NCI-H2029 treated with DMSO at 0.1 percent for 48 hours (cell line): ENCODE measurements at places on chromosomes 6 and 20.

DNA sequence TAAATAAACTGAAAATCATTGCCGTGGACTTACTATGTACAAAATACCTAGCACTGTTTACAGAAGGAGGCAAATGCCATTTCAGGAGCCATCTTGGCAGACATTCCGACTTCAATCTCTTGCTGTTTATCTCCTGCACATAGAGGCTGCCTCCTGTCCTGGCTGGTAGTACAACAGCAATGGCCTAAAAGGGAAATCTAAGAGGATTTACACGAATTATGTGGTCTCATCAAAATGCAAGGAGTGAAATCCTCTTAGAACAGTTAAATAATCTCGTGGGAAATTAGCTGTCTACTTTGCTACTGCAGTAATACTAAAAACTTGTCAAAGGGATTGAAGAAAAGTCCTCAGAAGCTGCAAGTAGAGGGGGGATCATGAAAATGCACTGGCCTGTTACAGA is 82.2 kb upstream of the SLC2A12 start:
- no peak for DNase-seq

DNA sequence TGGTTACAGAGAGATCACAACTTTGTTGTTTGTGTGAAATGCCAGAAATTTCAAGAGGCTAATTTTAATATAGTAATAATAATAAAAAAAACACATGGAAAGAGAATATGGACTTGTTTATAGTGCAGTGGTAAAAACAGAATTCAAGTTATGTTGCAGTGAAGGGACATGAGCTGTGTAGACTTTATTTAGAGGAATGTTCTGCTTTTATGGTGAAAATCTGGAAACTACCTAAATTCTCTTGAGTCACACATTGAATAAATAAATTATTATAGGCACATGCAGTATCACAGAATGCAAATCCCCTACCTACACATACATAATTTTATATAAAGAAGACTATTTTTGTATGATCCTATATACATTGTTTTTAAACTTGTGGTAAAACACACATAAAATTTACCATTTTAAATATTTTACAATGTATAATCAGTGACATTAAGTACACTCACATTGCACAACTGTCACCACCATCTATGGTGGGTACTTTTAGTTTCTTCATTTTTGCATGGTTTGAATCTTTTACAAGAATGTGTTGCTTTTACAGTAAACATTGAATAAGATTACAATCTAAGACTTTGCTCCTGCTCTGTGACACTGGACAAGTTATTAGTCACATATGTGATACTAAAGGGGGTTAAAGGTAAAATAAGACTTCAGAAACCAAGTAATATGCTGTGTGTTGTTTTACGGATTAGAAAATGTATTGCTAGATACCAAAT is 107.4 kb downstream of the B3GAT2 start:
- DNase-seq, result no peak

GRCh38 chr6:3366596-3367413 is 90.0 kb downstream of the SLC22A23 start:
- DNase-seq, result no peak

GRCh38 chr6:53612651-53613050 is 52.9 kb downstream of the KLHL31 start:
- no peak for DNase-seq

DNA sequence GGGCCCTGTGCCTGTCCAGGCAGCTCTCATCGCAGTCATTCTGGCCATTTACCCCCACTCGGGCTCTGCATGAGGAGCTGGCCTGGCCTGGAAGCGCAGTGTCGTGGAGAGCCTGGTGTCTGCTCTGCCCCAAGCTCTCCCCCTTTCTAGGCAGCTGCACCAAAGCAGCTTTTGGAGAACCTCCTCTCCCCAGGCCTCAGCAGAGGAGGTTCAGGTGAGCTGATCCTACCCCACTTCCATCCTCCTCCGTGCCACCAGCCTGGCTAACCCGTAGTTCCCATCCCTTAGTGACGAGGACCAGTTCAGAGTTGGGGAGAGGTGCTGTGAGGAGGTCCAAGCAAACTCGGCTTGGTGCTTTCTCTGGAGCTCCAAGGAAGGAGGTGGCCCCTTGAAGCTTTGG is 30.5 kb upstream of the PHACTR3 start:
- DNase-seq, result no peak

DNA sequence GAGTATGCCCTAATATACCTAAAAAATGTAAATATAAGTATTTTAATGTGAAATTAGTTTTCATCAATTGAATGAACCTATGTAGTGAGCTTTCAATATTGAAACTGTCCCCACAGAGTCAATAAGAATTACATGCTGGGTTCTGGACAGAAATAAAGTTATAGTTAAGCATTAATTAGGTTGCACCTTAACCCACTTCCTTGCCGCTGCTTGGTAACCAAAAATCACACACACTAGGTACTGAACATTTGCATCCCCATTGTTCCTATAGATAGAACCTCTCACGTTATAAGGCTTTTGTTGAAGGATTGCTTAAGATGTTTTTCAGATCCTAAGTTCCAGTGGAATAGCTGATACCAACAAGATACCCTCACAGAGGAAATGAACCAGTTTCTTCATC is 237.1 kb upstream of the OPRM1 start:
- DNase-seq, result no peak
